ENCODE measurements at places on chromosomes 12 and 14.

GRCh38 chr12:68458866-68459265 lies 126.7 kb upstream of the MDM1 start:
- no peak for DNase-seq

- DNase-seq: peak; percentile 43
These were observed 18.0 kb upstream of the TCP11L2 start for GRCh38 chr12:106284358-106285105.

GRCh38 chr12:33437598-33437997 lies 2.0 kb downstream of the SYT10 start:
- no peak for DNase-seq

- no peak for DNase-seq
These were observed 153.3 kb downstream of the PRKCH start for GRCh38 chr14:61474701-61475100.

DNA sequence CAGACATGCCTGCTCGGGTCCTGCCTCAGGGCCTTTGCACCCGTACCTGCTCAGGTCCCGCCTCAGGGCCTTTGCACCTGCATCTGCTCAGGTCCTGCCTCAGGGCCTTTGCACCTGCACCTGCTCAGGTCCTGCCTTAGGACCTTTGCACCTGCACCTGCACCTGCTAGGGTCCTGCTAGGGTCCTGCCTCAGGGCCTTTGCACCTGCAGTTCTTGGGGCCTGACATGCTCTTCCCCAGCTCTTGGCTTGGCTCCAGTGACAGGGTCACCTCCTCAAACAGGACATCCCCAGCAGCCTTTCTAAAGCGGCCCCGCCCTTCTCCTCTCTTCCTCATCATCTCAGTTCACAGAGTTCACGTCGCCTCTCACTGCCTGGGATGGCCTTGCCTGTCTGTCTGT lies 54.9 kb upstream of the NCOR2 start:
- no peak for DNase-seq

DNA sequence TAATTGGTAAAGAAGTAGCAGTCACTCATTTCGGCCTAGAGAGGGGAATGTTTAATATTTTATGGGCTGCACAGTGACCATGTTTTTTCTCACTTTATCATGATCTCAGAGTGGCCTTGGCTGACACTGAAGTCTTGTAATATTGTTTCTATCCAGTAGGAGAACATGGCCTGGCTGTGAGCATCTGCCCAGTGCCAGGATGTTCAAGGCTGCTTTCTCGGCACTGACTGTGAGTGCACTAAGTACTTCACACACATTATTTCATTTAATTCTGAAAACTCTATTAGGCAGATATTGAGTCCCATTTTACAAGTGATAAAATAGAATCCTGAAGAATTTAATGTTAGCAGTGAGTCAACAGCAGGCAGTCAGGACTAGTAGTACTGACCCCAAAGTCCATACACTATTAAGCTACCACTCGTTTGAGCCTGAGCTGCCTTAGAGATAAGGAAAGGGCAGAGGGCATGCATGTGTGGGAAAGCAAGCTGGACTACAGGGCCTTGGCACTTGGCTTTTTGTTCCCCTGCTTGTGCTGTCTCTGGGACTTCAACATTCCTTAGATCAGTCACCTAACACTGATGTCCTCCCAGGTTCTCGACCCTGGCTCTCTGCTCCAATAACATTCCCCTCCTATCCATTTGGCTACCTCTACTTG lies 42.2 kb upstream of the APPL2 start:
- DNase-seq: no peak

DNA sequence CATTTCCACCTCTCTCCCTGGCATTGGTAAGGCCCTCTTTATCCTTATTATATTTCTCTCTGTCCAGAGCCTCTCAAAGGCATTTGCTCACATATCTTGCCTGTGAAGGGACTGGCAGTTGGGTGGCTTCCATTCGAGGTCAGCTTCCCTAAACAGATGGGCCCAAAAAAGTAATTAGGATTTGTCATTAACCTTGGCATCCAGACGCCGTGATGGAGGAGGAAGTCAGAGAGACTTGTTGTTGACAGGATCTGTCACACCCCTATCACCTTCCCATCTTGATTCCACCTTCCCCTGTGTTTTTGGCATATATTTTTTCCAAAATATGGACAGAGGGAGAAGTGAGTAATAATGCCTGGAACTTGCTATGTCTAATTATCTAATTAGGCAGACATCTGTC lies 54.0 kb upstream of the OAS1 start:
- no peak for DNase-seq

DNA sequence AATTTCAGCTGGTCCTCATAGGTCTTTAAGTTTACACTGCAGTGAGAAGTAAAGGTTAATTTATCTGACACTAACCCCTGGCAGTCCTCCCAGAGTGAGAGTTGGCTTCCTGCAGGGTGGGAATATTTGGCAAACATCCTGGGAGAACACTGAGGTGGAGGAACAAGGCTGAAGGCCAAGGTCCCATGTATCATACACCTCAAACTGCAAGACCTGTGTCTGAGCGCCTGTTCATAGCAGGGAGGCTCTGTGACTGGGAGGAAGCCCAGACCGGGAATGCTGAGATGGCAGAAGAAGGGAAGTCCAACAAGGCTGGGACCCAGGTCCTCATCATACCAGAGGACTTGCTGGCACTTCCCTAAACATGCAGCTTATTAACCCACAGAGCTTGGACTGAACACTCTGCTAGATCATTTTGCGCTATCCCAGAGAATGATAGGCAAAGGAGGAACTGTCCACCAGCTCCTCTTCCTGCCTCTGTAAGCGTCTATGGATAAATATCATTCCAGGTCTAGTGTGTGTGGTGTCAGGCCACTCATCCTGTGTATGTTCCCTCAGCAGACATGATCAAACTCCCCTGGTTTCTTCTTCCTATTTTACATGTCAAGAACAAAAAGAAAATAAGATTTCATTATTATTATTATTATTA lies 199.6 kb upstream of the CNOT2 start:
- no peak for DNase-seq

GRCh38 chr12:22653791-22654190 lies 28.8 kb downstream of the ETNK1 start:
- DNase-seq: no peak
